Brain pericyte (primary cell): ENCODE measurements at places on chromosomes 1 and 21.
A peak's percentile ranks its signal among the peaks of the same experiment; 100 is the strongest.

DNA sequence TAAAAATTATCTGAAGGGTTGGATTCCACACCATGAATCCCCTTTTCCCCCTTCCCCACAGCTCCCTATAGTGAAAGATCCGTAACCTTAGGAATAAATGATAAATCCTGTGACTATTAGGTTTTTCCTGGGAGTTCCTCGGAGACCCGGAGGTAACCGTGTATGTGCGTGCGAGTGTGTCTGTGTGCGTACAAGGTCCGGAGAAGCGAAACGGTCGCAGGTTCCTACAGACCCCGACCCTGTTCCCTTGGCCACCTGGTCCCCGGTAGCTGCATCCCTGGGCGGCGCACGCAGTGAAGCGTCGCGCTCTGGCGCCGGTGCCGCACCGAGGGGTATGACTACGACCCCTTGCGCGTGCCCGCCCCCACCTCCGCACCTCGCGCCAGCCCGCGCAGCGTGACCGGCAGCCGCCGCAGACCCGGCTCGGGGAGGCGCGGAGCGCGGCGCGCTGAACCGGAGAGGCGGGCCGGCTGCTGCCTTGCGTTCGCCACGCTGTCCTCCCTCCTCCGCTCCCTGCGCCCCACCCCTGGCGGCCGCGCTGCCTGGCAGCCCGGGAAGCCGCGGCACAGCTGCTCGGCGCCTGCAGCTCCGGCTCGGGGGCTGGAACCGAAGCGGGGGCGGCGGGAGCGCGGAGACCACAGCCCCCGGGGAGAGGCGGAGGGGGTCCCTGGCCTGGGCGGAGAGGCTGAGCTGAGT lies at the start of gene AK5:
TSS of gene AK5 (plus strand) at position 529 of the 696 bp plus-strand sequence. CDS start 295 bp downstream, outside the sequence.
- no peak for DNase-seq

GRCh38 chr1:4064150-4064889 lies 164.2 kb upstream of the C1orf174 start:
- DNase-seq = no peak

DNA sequence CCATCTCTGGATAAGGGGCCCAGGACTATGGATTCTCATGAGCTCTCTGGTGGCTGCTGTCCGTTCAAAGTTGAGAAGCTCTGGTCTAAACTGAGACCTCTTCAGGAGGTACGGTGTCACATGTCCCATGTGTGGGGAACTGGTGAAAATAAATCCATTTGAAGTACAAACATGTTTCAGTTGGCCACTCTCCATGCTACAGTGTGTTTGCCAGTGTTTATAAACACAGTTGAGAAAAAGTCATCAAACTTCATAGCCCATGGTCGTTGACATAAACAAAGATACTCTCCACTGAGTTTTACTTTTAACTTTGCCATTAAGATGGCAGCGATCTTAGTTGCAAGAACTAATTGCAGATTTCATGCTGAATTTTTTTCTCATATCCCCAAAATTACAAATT lies 72.8 kb downstream of the PSMG1 start:
- no peak for DNase-seq

DNA sequence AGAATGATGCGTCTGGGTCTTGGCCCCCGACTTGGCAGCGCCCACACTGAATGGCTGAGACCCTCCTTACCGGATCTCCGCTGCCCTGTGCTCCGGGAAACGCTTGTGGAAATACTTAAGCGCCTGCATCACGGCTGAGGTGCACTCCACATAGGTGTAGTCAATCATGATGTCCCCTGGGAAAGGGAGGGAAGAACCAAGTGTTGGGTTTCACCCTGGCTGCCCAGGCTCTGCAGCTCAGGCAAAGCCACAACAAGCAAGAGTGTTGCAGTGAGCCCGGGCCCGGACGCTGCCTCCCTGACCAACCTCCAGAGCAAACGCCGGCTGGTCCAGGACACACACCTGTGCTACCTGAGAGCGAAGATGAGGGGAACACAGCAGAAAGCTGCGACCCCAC lies 21.5 kb upstream of the SPATC1L start:
- no peak for DNase-seq

DNA sequence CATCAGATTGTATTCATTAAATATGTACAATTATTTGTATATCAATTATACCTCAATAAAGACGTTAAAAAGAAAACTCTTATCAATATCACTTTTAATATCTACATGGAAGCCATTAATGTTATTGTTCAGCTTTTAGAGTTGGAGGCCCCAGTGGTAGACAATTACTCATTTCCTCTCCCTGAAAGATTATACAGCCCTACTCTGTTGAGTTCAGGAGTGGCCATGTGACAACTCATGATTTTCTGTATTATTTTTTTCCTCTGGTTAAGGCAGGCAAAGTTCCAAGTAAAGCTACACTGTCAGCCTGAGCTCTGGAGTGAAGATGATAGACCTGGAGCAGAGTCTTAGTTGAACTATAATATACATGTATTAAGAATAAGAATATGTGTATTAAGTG lies 247.9 kb upstream of the B3GALT2 start:
- DNase-seq = peak; percentile 37

DNA sequence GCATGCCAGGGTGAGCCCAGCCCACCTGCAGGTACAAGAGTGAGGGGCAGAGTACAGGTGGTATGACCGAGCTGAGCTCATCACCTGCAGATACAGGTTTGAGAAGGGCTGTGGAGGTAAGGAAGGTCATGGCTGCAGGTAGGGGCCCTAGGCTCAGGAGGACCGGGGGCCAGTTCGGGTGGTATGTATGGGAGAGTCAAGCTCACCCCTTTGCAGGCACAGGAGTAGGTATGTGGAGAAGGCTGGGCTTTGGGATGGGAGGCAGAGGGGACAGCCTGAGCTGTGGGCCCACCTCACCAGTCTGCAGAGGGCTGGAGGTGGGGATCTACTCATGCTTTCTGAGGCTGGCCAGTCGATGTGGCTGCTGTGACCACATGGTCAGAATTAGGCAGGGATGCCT lies 17.2 kb downstream of the PODN start:
- DNase-seq = no peak
